ENCODE measurements at places on chromosomes 5 and 9.

- no peak for DNase-seq
Observed at GRCh38 chr5:161167016-161167767, 315.2 kb upstream of the ATP10B start.

DNA sequence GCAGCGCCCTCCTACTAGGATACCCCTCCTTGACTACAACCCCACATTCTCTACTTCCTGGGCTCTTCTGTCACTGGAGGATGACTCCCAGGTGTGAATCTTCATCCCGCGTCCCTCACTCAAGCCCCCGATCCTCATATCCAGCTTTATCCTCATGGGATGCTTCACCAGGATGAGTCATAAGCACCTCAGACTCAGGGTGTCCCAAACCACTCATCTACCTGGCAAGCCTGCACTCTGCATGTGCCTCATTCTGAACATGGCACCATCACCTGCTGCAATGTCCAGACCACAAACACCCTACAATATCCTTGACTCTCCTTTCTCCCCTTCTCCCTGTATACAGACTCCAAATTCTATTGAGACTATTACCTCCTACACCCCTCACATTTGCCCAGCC is 1.5 kb upstream of the TGFBI start:
- no peak for DNase-seq

DNA sequence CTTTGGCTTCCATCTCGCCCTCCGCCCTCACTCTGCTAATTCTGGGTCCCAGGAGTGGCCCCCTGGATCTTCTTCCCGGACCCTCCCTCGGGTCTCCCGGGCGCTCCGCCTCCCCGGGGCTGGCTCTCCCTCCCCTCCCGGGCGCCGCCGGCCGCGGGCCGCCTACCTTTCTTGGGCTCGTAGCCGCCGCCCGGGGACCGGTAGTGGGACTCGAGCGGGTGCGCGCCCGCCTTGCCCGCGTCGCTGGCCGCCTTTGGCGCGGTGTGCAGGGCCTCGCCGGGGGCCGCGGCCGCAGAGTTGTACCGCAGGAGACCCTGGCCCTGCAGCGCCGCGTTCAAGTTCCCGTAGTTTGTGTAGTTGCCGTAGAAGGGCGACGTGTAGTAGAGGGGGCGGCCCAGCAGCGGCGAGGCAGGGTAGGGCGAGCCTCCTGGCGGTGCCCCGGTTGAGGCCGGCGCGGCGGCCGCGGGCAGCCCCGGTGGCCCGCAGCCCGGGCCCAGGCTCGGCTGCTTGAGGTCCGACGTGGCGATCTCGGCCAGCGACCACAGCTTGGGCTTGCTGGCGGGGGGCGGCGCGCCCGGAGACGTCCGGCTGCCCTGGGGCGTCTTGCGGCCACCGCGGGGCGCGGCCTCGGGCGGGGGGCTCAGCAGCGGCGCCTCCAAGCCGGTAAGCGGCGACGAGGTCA is 3.2 kb downstream of the IRX2 start:
- no peak for DNase-seq

DNA sequence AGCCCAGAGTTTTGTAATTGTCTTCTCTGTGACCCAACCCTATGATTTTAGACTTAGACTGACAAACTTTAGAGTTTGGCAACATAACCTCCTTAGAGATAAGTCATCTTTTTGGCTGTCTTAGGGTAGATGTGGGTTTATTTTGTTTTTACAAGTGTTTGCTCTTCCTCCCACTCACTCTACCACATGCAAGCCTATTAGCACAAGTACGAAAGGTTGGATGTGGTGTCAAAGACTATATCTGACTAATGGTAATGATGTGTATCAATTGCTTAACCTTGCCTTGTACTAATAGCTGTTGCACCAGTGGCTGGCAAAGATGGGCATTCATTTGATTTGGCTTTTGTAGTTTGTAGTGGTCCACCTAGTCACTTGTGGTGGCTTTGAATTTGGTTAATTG is 46.5 kb downstream of the SLC25A46 start:
- no peak for DNase-seq

- no peak for DNase-seq
Observed at GRCh38 chr9:87267251-87268070, 230.2 kb upstream of the DAPK1 start.

DNA sequence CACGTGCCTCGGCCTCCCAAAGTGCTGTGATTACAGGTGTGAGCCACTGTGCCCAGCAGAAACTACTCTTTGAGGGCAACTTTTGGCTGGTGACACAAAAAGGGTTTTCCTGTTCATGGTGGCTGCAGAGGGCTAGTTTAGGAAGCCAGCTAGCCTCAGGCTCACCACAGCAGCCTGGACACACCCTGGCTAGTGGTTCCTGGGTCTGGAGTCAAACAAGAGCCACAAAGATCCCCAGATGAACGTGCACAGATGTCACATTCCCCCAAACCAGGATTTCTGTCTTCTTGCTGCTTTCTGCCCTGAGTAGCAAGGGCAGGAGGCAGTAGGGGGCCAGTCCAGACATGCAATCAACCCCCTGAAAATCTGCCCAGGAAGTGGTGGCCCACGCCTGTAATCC is 6.8 kb downstream of the HBEGF start:
- DNase-seq = no peak

DNA sequence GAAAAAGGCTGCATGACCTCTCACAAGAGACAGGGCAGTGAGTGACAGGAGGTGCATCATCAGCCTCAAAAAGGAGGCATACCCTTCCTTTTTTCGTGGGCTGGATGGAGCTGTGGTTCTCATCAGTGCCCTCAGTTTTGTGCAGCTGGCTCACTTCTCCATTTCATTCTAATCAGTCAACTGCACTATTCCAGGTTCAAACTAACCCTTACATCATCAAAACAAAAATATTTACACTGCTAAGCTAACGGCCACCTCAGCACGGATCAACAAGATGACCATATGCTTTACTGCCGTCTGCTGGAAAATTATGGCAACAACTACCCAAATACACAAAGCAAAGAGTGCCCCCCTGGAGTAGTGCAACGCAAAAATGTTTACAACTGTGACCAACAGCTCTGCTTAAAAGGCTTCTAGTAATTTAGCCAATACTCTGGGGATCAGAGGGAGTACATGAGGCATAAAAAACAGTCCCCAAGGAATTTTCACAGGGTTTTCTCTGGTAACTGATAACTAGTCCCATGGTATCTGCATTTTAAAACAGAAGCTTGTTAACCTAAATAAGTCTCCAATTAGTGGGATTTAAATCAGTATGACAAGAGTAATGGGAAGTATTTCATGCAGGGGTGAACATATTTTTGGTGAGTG is 10.8 kb downstream of the KCNV2 start:
- no peak for DNase-seq

DNA sequence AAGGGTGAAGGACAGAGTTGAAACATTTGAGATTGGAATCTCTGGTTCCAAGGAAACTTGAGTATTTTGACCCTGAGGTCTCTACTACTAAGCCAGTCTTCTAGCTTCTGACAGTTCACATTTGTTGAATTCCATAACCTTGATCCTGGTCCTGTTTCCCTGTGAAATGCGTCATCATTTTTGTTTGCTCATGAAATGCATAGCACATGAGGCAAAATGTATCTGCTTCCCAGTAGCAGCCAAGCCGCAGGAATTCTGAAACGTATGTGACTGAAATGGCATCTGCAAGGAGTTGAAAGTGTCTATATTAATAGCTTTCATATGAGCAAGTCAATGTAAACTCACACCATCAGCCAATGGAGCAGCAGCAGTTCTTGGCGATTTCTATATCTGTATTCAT is 307.9 kb downstream of the CSNK1G3 start:
- DNase-seq = no peak

DNA sequence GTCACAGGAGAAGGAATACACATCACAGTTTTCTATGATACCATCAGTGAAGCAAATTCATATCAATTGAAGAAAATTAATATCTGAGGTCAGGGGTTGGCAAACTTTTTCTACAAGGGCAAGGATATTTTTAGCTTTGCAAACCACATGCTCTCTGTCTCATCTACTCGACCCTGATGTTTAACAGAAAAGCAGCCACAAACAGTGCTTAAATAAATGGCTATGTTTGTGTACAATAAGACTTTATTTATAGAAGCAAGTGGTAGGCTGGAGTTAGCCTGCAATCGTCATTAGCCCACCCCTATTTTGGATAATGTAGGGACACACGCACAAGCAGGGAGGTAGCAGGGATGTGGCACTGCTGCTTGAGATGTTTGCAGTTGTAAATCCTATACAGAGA is 251.4 kb downstream of the CETN3 start:
- DNase-seq = no peak

DNA sequence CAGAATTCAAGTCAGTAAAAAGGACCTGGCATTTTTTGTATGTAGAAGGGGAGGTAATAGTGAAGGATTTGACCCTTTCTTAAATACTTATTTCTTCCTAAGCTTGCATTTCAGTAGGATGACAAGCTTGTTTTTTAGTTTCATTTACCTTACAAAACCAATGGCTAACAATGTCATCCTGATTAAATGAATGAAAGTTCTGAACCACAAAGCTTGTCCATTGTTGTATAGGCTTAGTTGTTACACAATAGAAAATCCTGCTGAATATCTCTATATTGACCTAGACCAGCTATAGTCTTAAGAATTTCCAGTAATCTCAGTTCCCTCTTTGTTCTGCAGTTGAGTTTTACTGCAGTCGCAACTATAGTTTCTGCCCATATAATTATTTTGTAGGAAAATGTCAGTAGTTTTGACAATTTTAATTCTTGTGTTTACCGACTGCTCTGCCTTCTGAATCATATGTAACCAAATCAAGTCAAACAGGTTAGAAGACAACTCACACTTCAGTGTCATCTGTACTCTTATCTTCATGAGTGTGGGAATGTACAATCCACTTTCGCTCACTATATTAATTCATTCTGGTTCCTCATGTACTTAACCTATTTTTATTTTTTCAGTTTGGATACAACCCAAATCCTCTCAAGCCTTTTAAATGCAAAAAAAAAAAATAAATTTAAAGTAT is 195.7 kb downstream of the CD180 start:
- DNase-seq = no peak

- DNase-seq = no peak
Observed at GRCh38 chr9:136361754-136362449, 1.6 kb downstream of the DNLZ start.

DNA sequence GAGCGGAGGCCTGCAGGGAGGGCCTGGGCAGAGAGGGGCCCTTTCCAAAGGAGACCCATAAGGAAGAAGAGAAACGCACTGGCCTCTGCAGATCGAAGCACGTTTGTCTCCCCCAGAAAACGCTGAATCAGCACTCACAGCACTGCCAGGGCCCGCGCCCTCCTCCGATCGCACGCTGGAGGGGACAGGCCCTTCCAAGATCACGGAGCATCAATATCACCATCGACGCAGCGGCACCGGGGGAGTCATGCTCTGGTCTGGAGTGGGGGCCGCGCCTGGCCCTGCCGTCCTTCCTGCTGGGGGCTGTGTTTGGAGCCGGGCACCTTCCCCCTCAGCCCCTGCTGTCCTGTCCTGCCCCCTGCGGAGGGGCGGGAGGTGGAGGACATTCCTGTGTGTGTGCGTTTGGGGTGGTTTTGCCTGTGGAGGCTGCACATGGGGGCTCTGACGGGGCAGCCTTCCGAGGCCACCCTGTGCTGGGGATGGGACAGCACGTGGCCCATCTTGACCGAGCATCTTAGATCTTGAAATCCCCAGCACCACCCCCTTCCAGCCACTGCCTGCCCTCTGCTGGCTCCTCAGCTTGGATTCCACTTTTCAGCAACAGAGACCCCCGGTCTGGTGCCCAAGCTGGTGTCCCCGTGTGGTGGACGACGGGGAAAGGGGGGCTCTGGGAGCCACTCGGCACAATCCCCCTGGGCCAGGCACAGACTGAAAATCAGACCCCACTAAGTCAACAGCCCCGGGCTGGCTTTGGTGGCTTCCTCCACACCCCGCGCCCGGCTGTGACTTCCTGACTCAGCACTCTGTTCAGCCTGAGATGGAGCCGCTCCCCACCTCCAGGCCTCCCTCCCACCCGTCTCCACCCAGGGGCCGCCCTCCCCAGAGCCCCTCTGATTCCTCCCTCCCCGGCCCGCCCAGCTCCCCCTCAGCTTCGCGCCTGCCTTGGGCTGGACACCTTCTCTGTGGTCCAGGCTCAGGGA is 8.3 kb downstream of the TMEM250 start:
- no peak for DNase-seq

DNA sequence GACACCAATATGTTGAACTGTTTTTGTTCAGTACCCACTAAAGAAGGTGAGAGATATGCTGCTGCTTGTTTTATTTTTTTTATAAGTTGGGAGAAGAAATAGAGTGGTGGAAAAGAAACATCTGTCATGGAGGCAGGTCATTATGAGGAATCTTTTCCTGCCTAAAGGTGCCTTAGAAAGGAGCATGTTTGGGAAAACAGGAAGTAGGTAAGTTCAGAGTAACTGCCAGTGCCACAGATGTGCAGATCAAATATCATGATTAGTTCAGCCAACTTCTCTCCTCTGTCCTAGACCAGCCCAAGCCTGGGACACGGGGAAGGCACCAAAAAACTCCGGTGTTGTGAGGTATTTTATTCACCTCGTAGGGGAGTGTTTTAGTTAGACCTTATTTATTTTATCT is 144.2 kb downstream of the MAN2A1 start:
- DNase-seq = no peak

GRCh38 chr5:54831233-54831632 is 154.2 kb downstream of the ESM1 start:
- DNase-seq = no peak

DNA sequence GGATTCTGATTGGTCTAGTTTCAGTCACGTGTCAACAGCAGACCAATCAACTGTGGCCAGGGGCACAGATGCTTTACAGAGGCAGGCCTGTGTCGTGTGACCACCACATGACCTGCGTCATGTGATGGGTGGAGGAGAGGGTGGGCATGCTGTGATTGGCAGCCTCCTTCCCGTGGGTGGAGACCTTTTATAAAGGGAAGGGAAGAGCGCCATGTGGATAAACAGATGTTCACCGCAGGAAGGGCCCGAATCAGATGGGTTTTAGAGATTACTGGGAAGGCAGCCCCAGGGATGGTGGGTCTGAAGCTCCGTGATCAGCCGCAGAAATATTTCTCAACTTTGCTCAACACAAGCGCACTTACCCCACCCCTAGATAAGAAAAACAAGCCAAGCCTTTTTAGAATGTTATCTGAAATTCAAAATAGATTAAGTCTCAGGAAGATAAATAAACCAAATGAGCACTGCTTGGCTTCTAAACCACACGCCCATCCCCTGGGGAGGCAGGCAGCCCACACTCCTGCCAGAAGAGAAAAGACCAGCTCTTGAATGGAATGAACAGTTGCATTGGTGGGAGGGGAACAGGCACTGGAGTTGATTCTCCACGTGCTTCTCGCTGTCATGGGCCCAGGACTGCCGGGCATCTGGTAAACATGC is 43.6 kb downstream of the ROPN1L start:
- no peak for DNase-seq

All from stimulated activated CD4-positive, alpha-beta T cell treated with anti-CD3 and anti-CD28 coated beads, TNF-alpha, amount 100 ng/mL, for 4 hours (primary cell).